ENCODE measurements at places on chromosomes 4 and X.

DNA sequence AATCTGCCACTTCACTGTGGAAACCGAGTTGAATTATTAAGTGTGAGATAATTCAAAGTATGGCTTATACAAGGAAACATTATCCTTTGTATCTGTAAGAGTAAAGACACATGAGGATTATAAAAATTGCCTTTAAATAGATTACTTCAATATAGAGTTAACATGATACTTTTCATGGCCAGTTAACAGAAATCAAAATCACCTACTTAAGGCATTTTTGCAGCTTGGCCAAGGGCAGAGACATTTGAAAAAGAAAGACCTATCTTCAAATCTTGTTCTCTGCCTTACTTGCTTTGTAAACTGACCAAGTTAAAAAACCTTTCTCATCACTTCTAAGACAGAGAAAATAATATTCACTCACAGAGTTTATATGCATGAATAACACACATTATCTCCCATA is 44.9 kb upstream of the GUCY1B1 start:
- no peak for DNase-seq

DNA sequence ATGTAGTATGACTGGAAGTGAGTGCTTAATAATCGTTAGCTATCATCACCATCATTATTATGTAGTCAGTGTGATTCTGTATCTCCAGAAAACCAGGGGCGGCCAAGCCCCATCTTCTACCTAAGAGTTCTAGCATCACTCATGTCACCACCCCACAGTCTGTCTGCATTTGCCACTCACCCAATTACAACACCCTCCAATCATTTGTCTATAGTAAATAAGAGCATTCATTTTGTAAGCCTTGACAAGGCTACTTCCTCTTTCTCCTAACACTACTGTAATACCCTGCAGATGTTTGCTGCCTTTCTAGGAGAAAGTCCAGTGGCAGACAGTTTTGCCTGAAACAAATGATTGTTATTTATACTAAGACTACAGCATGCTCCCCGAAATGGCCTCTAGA is 15.8 kb upstream of the IL21 start:
- DNase-seq = no peak

GRCh38 chr4:151567056-151567455 is 158.1 kb downstream of the FHIP1A start:
- DNase-seq = no peak

GRCh38 chr4:88219099-88219498 is 60.7 kb upstream of the ABCG2 start:
- no peak for DNase-seq

- DNase-seq = no peak
Measured at GRCh38 chr4:83831588-83831987, 295.7 kb downstream of the GPAT3 start.

GRCh38 chrX:125089761-125090445 is 229.8 kb upstream of the TEX13C start:
- DNase-seq = no peak

- DNase-seq = no peak
Measured at GRCh38 chrX:82912382-82912781, 595.7 kb upstream of the POU3F4 start.
